OCI-M1 (cell line): ENCODE measurements at places on chromosomes 7 and 10.

GRCh38 chr7:36972140-36972518, 247.8 kb upstream of the AOAH start:
- peak; percentile 5 for DNase-seq

GRCh38 chr10:46227936-46228562, 58.7 kb upstream of the ANTXRL start:
- DNase-seq = no peak

DNA sequence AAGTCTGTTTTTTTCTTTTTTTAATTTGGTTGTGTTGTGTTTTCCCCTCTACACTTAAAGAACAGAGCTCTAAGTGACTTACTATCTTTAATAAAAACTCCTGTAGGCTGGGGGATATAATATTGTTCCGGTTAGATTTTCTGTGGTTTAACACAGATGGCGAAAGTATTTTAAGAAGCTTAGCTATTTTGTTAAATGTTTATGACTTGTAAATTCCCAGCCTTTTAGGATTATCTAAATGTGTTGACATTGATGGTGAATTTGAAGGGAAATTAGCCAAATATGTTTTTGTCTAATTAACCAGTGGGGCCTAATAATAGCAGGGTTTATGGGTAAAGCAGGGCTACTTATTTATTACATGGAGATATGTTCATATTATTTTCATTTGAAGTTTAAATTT, 538.5 kb downstream of the INHBA start:
- no peak for DNase-seq

DNA sequence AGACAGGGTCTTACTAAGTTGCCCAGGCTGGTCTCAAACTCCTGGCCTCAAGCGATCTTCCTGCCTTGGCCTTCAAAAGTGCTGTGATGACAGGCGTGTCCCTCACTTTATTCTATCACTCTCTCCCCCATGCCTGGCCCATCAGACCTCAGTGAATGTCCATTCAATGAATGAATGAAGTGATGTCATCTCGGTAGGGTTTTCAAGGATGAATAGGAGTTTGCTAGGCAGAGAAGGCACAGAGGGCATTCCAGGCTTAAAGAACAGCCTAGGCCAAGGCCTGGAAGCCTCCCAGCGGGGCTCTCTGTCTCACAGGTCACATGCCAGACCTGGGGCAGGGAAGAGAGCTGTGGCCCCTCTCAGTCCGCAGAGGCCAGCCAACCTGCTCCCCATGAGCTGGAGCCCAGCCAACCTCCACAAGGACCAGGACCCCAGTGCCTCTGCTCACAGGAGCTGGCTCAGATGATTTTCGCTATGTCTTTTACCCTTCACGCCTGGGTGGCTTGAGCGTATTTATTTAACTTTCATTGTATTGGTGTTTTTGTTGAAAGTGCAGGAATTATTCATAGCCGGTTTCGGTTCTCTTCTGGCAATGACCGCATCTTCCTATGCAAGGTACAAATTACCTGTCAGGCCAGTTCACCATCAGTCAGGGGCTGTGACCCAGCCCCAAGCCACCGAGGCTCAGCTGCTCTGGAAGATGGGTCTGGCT, 11.8 kb upstream of the TNRC18 start:
- no peak for DNase-seq

- DNase-seq = peak; percentile 70
Measured at GRCh38 chr10:123380491-123381085, 226.4 kb downstream of the BUB3 start.

GRCh38 chr7:2864204-2864985, 20.3 kb upstream of the GNA12 start:
- DNase-seq = no peak

GRCh38 chr10:62043421-62044021, 142.0 kb downstream of the ARID5B start:
- peak; percentile 78 for DNase-seq

GRCh38 chr7:151448261-151449252, 8.6 kb upstream of the CRYGN start:
- DNase-seq = peak; percentile 60

- peak; percentile 40 for DNase-seq
Measured at GRCh38 chr10:98262571-98262970, 5.4 kb downstream of the LOXL4 start.

GRCh38 chr7:107446531-107446930, 23.3 kb upstream of the GPR22 start:
- no peak for DNase-seq

DNA sequence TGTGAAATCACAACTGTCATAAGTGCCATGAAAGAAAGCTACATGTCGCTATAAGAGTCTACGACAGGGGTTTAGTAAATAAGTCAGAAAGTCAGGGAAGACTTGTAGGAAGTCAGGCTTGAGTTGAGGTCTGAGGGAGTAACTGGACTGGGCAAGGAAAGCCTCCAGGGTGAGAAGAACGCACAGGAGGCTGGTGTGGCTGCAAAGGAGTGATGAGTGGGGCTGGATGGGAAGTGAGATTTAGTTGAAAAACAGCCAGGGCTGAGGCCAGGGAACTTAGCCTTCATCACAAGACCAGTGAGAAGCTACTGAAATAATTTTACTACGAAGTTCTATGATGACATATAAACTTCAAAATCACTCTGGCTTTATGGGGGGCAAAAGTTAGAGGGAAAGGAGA, 763.7 kb upstream of the PHF14 start:
- DNase-seq = no peak

DNA sequence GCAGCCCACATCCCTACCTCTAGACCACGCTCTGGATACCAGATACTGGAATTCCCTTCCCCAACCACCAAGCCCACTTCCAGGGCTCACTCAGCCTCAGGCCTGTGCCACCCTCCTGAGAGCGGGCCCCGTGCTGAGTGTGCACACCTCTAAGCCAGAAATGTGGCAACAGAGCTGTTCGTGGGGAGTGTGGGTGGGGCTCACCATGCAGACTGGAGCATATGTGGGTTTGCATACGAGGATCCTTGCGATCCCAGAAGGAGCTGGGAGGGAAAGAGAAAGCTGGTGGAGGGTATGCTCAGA, 13.0 kb upstream of the LIMK1 start:
- DNase-seq = no peak

DNA sequence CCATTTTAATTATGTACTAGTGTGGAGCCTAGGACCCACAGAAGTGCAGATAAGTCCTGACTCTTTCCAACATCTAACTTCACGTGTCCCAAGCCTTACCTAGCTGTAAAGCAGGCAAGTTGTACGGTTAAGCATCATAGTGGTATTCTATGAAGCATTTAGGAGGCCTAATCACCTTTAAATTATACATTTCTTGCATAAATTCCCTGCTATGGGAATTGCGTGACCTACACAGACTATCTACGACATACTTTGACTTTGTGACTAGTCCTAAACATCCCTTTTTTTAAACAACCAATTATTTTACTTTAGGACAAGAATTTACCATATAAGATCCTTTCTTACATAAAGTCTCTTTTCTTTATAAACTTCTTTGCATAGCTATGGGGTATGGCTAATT, 37.7 kb upstream of the LRGUK start:
- no peak for DNase-seq

DNA sequence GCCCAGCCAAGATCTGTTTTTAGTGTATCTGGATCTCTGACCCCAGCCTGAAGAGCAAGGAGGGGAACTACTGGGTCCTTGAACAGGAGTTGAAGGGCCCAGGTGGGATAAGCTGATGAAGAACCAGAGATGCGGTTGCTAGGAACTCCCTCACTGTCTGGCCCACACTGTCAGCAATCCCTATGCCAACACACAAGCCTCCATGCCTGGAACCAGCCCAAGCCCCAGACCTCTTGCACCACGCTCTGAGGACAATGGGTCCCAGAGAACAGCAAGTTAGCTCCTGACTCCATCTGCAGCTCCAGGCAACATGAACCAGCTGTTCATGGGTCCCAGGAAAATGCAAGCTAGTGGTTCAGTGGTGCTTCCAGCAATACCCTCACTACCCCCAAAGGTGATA, 2.4 kb downstream of the NAT16 start:
- no peak for DNase-seq

DNA sequence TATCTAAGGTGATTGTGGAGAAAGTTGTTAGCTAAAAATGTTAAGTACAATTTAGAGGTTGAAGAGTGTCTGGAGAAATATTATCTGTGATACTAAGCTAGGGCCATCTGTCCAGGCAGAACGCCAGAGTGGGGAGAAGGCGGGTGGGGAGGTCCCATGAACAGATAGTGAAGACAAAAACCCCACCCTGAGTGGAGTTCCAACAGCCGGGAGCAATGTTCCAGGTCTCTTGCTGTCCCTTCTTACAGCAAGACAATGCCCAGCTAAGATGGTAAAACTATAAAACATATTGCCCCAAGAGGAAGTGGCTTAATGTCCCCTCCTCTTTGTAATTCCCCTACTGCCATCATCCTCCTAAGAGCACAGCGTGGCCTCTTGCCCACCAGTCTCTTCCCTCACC, 10.4 kb upstream of the IL15RA start:
- DNase-seq = peak; percentile 22

- DNase-seq = peak; percentile 100
Measured at GRCh38 chr7:100101016-100101862, at the start of the genes AP4M1 and MCM7. AP4M1 (plus strand) TSS chr7:100101643; CDS start chr7:100101715, 72 bp downstream. MCM7 (minus strand) TSS chr7:100101397; CDS start chr7:100101294, 103 bp downstream.

DNA sequence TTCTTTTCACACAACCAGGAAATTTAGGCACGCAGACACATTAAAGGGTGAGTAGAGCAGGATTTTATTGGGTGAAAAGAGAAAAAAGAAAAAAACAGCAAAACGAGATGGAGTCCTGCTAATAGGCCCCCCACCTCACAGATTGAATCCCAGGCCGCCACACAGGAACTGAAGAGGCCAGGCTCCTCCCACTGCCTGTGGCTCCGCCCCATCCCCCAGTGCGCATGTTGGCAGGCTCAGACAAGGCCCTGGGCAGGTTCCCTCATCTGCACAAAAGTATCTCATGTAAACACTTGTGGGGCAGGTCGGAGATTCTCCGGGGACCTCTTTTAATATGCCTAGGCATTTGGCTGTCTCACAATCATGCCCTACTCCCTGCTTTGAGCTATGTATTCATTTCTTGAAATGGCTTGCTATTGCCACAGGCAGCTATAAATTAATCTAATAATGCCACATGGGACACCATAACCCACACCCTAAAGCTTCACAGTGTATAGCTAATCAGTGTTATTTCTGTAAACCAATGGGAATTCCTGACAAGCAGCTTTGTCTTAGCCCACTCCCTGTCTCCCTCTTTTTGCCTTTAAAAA, 76.2 kb upstream of the KIF5B start:
- DNase-seq = no peak

GRCh38 chr7:25132430-25132829, 7.4 kb upstream of the CYCS start:
- no peak for DNase-seq

GRCh38 chr7:115009736-115010440, 88.0 kb downstream of the MDFIC start:
- no peak for DNase-seq

DNA sequence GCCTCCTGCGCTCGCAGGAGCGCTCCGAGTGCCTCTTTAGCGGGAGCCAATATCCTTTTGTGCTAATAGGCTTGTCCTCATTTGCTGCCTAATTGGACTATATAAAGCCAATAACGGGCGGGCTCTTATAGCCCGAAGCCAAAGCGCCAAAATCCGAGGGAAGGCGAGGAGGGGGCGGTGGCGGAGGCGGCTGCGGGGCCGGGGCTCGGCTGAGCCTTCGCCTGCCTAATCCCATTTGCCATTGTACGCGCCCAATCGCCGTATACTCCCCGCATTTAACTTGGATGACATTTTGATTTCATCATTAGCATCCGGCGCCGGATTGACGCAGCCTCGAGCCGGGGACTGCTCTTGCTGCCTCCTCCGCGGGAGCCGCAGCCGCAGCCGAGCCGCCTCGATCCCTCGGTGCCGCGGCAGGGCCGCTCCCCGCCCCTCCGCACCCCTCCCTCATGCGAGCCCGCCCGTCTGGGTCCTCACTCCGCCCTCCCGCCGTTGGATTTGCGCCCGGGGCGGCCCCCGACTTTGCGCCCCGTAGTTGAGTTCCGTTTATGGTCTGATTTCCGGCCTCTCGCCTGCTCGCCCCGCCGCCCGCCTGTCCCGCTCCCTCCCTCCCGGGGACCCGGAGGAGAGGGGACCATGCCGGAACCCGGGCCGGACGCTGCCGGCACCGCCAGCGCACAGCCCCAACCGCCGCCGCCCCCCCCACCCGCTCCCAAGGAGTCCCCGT, at the start of gene HMX3:
TSS of gene HMX3 (plus strand) at position 556 of the 727 bp plus-strand sequence. CDS start at position 637, 81 bp downstream.
- peak; percentile 96 for DNase-seq

- DNase-seq = peak; percentile 85
Measured at GRCh38 chr7:130071701-130072622, 1.6 kb downstream of the KLHDC10 start.

- no peak for DNase-seq
Measured at GRCh38 chr10:46558392-46559185, 2.1 kb upstream of the GPRIN2 start.

GRCh38 chr10:93542358-93542791, 24.1 kb upstream of the FFAR4 start:
- no peak for DNase-seq

DNA sequence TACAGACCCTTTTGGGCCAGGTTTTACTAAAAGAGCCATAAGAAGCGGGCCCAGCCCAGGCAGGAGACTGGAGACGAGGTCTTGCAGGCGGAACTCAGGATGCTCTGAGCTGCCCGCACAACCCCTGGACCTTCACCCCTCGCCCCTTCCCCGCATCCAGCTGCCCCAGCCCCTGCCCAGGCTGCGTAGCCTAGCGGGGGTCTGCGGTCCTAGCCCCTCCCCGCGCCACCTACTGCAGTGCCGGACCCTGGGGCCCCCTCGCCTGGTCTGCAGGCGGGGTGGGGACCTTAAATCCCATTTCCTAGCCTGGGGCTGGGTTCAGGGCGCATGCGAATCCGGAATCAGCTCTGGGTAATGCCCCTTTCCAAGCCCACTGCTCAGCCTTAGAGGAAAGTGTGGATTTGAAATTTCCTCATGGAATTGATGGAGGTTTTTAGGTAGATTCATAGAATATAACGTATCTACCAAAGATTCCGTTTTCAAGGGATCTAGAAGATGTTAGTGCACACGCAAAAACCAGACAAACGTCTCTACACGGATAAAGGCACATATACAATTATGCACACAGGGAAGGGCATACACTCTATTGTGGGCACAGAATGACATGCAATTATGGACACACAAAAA, 546 bp upstream of the HOXA3 start:
- no peak for DNase-seq

GRCh38 chr7:476736-477360, 42.8 kb downstream of the PDGFA start:
- no peak for DNase-seq

GRCh38 chr7:102125127-102125596, 161.5 kb upstream of the SH2B2 start:
- no peak for DNase-seq

GRCh38 chr7:7177044-7177517, 5.3 kb upstream of the C1GALT1 start:
- DNase-seq = no peak

GRCh38 chr7:151550656-151551286, 31.1 kb upstream of the RHEB start:
- peak; percentile 10 for DNase-seq
